Stimulated activated CD4-positive, alpha-beta T cell treated with anti-CD3 and anti-CD28 coated beads, Interleukin-1b, Interleukin-23, amount 100 ng/mL, for 1 hour (primary cell): ENCODE measurements at places on chromosomes 5 and 9.

DNA sequence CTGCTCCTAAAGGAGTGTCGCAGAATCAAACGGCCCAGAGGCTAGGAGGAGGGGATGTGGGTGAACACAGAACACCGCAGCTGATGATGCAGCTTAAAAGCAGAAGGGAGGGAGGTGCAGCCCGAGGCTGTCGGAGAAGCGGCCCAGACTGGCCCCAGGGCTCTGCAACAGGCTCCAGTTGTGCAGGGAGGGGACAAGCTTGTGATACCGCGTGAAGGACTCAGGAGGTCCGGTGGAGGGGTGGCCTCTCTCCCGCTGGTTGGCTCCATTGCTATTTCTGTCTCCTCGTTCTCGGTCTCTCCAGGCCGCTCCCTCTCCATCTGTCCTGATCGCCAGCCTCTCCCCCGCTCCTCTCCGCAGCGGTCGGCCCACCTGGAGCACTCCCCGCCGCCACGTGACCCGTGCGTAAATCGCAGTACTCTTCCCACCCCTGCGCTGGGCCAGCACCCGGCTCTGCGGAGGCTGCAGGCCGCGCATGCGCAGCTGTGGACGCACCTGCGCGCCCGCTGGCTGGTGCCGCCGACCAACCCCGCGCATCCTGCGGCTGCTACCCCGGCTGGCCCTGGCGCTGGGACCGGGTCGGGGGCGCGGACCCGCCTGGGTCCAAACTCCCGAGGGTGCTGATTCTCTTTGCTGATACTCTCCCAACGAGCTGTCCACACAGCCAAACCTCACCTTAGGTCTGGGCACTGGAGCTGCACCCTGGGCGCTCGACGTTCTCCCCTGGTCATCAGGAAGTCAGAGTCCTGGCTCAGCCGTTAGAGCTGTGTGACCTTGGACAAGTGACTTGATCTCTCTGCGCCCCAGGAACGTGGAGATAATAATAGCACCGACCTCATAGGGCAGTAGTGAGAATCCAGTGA is 3.7 kb upstream of the STXBP1 start:
- DNase-seq: peak; percentile 53

GRCh38 chr5:162434281-162434680 is 366.7 kb downstream of the GABRG2 start:
- DNase-seq: no peak

- no peak for DNase-seq
Observed at GRCh38 chr9:112917047-112917986, 26.6 kb upstream of the SLC46A2 start.

DNA sequence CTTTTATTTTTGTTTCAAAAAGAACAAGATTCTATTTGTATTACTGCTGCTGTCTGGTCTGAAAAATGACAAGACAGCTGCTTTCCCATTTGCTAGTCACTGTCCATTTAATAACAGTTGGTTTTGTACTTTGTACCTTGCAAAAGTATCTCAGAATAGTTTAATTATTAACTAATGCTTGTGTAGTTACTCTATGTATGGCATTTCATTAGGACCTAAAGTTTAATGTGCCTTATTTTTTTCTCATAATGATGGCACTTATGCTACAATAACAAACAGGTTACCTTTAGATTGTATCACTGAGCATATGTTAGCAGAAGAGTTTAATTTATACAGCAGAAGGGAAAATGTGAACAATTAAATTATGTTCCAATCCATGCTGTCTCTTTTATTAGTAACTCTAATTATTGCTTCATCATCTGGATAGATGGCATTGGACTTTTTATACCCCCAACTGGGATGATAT is 134.2 kb downstream of the CDH10 start:
- no peak for DNase-seq

DNA sequence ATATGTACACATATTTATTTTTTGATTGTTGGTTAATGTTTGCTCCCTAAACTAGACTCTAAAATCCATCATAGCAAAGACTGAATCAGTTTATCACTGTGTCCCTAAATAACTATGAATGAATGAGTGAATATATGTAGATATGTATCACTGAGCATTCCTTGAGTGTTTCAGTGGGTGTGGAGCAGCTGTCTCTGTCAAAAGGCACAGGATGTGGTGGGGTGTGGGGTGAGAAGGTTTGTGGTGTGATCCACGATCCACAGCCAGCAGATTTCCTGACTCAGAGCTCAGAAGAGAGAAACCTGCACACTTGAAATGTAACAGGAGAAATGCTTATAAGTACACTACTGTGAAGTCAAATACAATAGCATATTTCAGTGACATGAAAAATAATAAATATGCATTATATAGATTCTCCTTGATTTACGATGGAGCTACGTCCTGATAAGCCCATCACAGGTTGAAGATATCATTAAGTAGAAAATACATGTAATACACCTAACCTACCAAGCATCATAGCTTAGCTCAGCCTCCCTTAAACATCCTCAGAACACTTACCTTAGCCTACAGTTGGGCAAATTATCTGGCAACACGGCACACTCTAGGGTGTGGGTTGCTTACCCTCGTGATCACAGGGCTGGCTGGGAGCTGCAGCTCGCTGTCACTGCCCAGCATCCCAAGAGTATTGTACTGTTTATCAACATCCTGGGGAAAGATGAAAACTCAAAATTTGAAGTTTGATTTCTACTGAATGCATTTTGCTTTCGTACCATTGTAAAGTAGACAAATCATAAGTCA is 287.0 kb downstream of the GAS1 start:
- DNase-seq: no peak

- DNase-seq: peak; percentile 45
Observed at GRCh38 chr9:21395778-21396717, 10.8 kb upstream of the IFNA2 start.
